A673 (cell line): ENCODE measurements at places on chromosomes 2 and 18. TPM values are rescaled to one million over a fixed set of nuclear protein-coding genes. Genes with fewer than 3 reads are reported as not detected.

DNA sequence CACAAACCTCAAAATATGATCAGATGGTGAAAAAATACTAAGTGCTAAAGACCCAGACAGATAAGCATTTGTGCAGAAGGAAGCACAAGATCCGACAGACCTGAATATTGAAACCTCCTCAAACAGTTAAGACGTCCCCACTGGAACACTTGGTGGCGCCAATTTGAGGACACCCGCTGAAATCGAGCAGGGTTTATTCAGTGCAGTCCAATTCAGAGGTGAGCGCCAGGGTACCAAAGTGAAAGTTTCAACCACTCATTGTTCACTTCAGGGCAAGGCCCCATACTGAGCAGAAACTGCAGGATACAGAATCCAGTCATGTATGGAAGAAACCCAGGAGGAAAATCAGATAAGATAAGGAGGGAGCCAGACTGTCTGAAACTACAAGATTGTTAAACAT, 417.6 kb downstream of the LRRTM4 start:
- no peak for DNase-seq

DNA sequence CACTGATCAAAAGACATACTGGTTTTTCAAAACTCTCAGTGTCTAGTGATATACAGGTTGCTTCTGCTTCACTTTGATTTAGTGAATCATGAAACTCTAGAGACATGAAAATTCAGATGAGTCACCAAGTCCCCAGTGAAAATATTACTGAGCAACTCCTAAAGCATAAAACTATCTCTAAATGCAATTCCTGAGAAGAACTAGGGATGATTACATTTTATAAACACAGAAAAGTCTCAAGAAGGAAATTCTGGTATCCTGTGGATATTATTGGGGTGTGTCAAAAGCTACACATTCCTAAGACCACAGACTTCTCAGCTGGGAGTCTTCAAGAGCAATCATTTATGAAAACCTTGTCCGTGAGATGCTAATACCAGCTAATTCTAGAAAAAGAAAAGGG, 9.7 kb downstream of the LRRTM4 start:
- peak; percentile 73 for DNase-seq

GRCh38 chr2:1659951-1660565, 84.3 kb downstream of the PXDN start:
- DNase-seq, result no peak

DNA sequence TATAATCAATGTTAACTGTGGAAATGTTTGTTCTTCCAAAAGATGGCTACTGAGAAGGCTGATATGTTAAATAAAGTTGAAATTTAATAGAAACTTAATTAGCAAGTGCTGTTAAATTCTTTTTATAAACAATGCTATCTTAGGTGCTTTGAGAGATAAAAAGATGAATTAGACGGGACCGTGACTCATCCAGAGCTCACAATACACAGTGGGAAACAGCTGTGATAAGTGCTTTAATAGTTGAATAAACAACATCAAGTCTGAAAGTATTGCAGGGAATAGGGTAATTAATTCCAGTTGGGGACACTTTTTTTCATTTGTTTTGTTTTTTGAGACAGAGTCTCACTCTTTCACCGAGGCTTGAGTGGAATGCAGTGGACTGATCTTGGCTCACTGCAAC, 85.5 kb upstream of the DTNA start:
- DNase-seq, result peak; percentile 58

DNA sequence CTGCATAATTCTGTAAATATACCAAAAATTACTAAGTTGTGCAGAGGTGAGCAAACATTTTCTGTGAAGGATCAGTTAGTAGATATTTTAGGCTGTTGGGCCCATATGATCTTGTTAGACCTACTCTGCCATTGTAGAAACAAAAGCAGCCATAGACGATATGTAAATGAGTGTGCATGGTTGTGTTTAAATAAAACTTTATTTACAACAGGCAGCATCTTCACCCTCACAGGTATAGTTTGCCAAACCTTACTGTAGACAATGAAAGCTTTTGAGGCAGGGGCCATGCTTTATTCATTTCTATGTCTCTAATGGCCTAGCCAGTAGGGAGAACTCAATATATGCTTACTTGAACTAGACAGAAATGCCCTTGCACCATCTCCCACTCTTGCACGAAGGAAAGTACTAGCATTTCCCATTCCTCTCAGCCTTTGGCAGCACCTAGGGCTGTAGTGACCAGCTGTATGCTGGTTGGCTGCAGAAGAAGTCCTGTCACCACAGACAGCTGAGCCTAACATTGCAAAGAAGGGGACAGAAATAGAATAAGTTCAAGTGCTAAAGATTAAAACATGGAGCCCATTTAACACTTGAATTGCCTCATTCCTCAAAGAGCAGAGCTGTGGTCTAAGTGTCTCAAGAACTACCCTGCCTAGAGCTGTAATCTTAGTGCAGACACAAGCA, 305.1 kb upstream of the MGAT5 start:
- DNase-seq, result no peak

- no peak for DNase-seq
Measured at GRCh38 chr18:27954226-27954625, 222.7 kb downstream of the CDH2 start.

DNA sequence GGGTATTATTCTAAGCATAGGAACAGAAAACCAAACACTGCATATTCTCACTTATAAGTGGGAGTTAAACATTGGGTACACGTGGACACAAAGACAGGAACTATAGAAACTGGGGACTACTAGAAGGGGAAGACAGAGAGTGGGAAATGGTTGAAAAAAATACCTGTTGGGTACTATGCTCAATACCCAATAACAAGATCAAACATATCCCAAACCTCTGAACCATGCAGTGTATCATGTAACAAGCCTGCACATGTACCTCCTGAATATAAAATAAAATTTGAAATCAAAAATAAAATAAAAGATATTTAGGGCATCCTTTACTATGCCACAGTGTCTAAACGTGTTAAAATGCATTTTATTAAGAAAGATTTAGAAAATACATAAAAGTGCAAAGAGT, 221.0 kb upstream of the TFPI start:
- DNase-seq, result no peak

- no peak for DNase-seq
Measured at GRCh38 chr18:9742524-9743131, 34.5 kb downstream of the RAB31 start.

GRCh38 chr2:226874749-226875148, 38.9 kb downstream of the RHBDD1 start:
- DNase-seq, result no peak

- peak; percentile 70 for DNase-seq
Measured at GRCh38 chr2:225667445-225667844, 267.9 kb downstream of the NYAP2 start.

- peak; percentile 55 for DNase-seq
Measured at GRCh38 chr18:59783138-59783537, 85.9 kb upstream of the CCBE1 start.

DNA sequence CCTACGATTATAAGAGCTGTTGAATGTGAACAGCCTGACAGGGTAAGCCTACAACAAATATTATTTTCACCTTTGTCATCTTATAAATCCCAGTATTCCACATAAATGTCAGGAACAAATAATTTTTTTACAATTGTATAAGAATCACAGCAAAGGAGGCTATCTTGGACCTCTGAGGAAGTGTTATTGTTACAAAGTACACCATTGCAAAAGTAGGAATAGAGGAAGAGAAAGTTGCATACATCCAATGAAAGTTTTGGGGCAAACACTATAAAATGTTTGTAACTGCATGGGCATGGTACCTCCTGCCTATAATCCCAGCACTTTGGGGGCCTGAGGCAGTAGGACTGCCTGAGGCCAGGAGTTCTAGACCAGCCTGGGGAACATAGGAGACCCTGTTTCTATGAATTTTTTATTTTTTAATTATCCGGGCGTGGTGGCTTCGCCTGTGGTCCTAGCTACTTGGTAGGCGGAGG, 715 bp upstream of the MEMO1 start:
- no peak for DNase-seq

The ST8SIA5 gene
- total RNA-seq, result 17.9 and 24.8 TPM in 2 replicates

The SULT1C4 gene
- total RNA-seq, result not detected in 2 replicates

The EN1 gene
- not detected in 2 replicates for total RNA-seq

The ALPG gene
- total RNA-seq, result not detected in 2 replicates

The SMYD5 gene
- total RNA-seq, result 54.5 and 57.3 TPM in 2 replicates

The FRZB gene
- total RNA-seq, result 1.8 and 3.6 TPM in 2 replicates
